ENCODE measurements at places on chromosomes 2 and 18. TPM values are rescaled to one million over a fixed set of nuclear protein-coding genes. Genes with fewer than 3 reads are reported as not detected.

GRCh38 chr2:119691189-119691588 lies 12.2 kb downstream of the TMEM177 start:
- no peak for DNase-seq

DNA sequence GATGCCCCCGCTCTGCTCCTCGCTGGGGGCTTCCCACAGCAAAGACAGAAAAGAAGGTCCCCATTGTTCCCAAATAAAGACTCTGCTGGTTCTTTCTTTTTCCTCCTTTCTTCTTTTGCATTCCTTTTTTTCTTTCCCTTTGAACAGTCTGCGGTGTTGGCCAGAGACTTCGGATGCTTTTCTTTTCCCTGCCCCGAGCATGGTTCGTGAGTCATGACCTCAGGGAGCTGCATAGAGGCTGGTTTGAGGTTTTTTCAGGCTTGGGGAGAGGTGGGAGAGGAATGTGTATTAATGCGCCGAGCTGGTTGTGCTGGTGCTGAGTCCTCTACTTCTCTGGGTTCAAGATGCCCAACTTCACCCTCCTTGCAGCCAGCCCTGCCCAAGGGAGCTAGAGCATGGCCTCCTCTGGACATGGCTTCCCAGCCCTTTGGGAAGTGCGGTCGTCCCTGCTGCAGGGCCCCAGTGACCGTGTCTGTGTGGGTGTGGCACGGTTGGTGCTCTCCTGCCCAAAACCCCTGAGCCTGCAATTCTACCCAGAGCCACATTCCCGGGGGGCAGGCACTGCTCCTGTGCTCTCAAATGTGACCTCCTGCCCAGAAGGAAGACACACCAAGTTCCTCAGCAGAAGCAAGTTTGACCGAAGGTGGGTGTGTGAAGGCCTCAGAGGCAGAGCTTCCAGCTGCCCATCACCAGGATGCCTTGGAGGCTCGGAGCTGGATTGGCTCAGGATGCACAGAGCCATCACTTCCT lies 9.0 kb upstream of the ARHGEF4 start:
- no peak for DNase-seq

CXCR1 gene
- polyA plus RNA-seq = not detected

- no peak for DNase-seq
These were observed 31.0 kb downstream of the GYPC start for GRCh38 chr2:126686841-126687485.

MC2R gene
- not detected for polyA plus RNA-seq

RASGRP3 gene
- 1.5 TPM for polyA plus RNA-seq

CYBRD1 gene
- 31.6 TPM for polyA plus RNA-seq

All from A549 (cell line).